Prostate gland (tissue), 2 donors: ENCODE measurements at places on chromosomes 1 and 21. TPM values are rescaled to one million over a fixed set of nuclear protein-coding genes. Genes with fewer than 3 reads are reported as not detected.

The NEK2 gene
- total RNA-seq: 1.7 TPM

The LAD1 gene
- 12.8 TPM for total RNA-seq

The RGS18 gene
- total RNA-seq: 1.2 TPM

The GCSAML gene
- total RNA-seq: 1.5 TPM

The EYA3 gene
- 16.7 TPM for total RNA-seq

The KIF26B gene
- total RNA-seq: 3.3 TPM

The C1QA gene
- 83.7 TPM for total RNA-seq

The TRPM2 gene
- 1.6 TPM for total RNA-seq

The AIRE gene
- not detected for total RNA-seq

The CHI3L2 gene
- total RNA-seq: 0.82 TPM

The GBP7 gene
- total RNA-seq: not detected

The MTF2 gene
- 31.5 TPM for total RNA-seq

The PPFIA4 gene
- 16.9 TPM for total RNA-seq

The KCNA3 gene
- total RNA-seq: 0.62 TPM

The LCE2B gene
- total RNA-seq: not detected

The ETNK2 gene
- total RNA-seq: 25.3 TPM

The FTCD gene
- 19.0 TPM for total RNA-seq

The PLA2G2C gene
- total RNA-seq: not detected

The SVBP gene
- total RNA-seq: 42.5 TPM

The EPHA2 gene
- total RNA-seq: 14.8 TPM

The USH2A gene
- 0.74 TPM for total RNA-seq

The C1orf94 gene
- not detected for total RNA-seq

The FYB2 gene
- 8.2 TPM for total RNA-seq

The ADAM30 gene
- 2.0 TPM for total RNA-seq

The MCOLN3 gene
- total RNA-seq: 0.23 TPM

The SPEN gene
- 48.3 TPM for total RNA-seq

The PTCH2 gene
- 0.32 TPM for total RNA-seq

The SERINC2 gene
- 110 TPM for total RNA-seq

The FASLG gene
- not detected for total RNA-seq

The MAP3K21 gene
- total RNA-seq: 76.1 TPM
